H7 (cell line): ENCODE measurements at places on chromosomes 7 and 10. TPM values are rescaled to one million over a fixed set of nuclear protein-coding genes. Genes with fewer than 3 reads are reported as not detected.

The LDB1 gene
- 85.5 and 87.2 TPM in 2 replicates for total RNA-seq

The CPN1 gene
- total RNA-seq, result not detected in 2 replicates

The POU6F2 gene
- 0.90 and 2.6 TPM in 2 replicates for total RNA-seq

The FGFR2 gene
- 47.1 and 71.1 TPM in 2 replicates for total RNA-seq

The PNLIP gene
- not detected in 2 replicates for total RNA-seq

The TMEM270 gene
- not detected in 2 replicates for total RNA-seq

The CALML5 gene
- not detected in 2 replicates for total RNA-seq

The GNAT3 gene
- not detected in 2 replicates for total RNA-seq

The RSPH10B2 gene
- total RNA-seq, result 0.31 and 0.37 TPM in 2 replicates

The CABCOCO1 gene
- total RNA-seq, result not detected in 2 replicates

The PAX4 gene
- total RNA-seq, result 0.07 TPM in 1 of 2 replicates, not detected in the other

The FOXI2 gene
- 0.35 and 1.2 TPM in 2 replicates for total RNA-seq

The TPST1 gene
- 20.4 and 24.6 TPM in 2 replicates for total RNA-seq

The ARHGAP22 gene
- total RNA-seq, result 5.4 and 9.1 TPM in 2 replicates

The SYNPO2L gene
- total RNA-seq, result 0.11 TPM in 1 of 2 replicates, not detected in the other

The ACSL5 gene
- 0.17 TPM in 1 of 2 replicates, not detected in the other for total RNA-seq

The ADARB2 gene
- total RNA-seq, result 1.5 and 2.8 TPM in 2 replicates

The SPAM1 gene
- not detected in 2 replicates for total RNA-seq

The PIK3AP1 gene
- 1.2 and 1.4 TPM in 2 replicates for total RNA-seq

The TFR2 gene
- 2.0 and 4.4 TPM in 2 replicates for total RNA-seq

The UNCX gene
- total RNA-seq, result not detected in 2 replicates

The KMT2C gene
- total RNA-seq, result 8.5 and 14.6 TPM in 2 replicates

The LRGUK gene
- 0.59 and 1.4 TPM in 2 replicates for total RNA-seq

The PDSS1 gene
- 17.4 and 18.1 TPM in 2 replicates for total RNA-seq

The CALML3 gene
- not detected in 2 replicates for total RNA-seq

The FOXP2 gene
- 0.22 and 0.28 TPM in 2 replicates for total RNA-seq

The CYP3A4 gene
- total RNA-seq, result not detected in 2 replicates

The MGAM2 gene
- total RNA-seq, result not detected in 2 replicates

The MBL2 gene
- total RNA-seq, result not detected in 2 replicates

The CH25H gene
- not detected in 2 replicates for total RNA-seq

The GSTO1 gene
- total RNA-seq, result 130 and 155 TPM in 2 replicates

The PIP gene
- not detected in 2 replicates for total RNA-seq

The FAM13C gene
- total RNA-seq, result 1.8 and 2.5 TPM in 2 replicates

The OR2A12 gene
- not detected in 2 replicates for total RNA-seq

The TMEM196 gene
- 0.04 and 0.21 TPM in 2 replicates for total RNA-seq

The CPXM2 gene
- total RNA-seq, result 2.9 and 3.1 TPM in 2 replicates
